ENCODE measurements at places on chromosomes 7 and 10. TPM values are rescaled to one million over a fixed set of nuclear protein-coding genes. Genes with fewer than 3 reads are reported as not detected.

Gene CRYGN
- not detected for total RNA-seq

- H3K4me3 ChIP-seq: no peak overlapping the region
- no peaks in the 10 kb centered on the region for H3K36me3 ChIP-seq
- no peak overlapping the region for H3K27ac ChIP-seq
Observed at GRCh38 chr10:117736655-117737054, 194.1 kb downstream of the EMX2 start.

- H3K36me3 ChIP-seq: no peaks in the 10 kb centered on the region
- H3K27ac ChIP-seq: no peak overlapping the region
- DNase-seq: no peak
- no peak overlapping the region for H3K4me3 ChIP-seq
Observed at GRCh38 chr7:67588631-67589030, 592.0 kb downstream of the TYW1 start.

Gene SPAM1
- not detected for total RNA-seq

GRCh38 chr10:48651293-48651692 is 33.4 kb upstream of the WDFY4 start:
- no peak overlapping the region for H3K27ac ChIP-seq
- H3K36me3 ChIP-seq: no peaks in the 10 kb centered on the region
- no peak for DNase-seq
- peaks cover 4% of the 10 kb centered on the region for H3K27me3 ChIP-seq
- no peak overlapping the region for H3K4me3 ChIP-seq
- H3K4me1 ChIP-seq: peaks cover 12% of the 10 kb centered on the region

GRCh38 chr7:78662939-78663338 is 790.5 kb downstream of the MAGI2 start:
- no peaks in the 10 kb centered on the region for H3K36me3 ChIP-seq
- no peak overlapping the region for H3K4me3 ChIP-seq
- H3K4me1 ChIP-seq: no peaks in the 10 kb centered on the region

DNA sequence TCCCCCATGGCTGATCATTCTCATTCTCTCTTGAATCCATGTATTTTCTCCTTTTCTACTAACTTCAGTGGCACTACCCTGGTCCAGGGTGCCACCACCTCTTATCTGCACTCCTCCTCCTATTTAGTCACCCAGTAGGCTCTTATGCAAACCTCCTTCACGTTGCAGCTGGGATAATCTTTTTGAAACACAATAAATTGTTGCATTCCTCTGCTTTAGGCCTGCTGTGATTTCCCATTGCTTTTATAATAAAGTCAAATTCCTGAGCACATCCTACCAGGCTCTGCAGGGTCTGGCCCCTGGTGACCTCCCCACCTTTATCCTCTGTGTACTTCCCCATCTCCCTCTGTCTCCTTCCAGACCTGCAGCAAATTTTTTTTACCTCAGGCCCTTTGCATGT is 112.7 kb upstream of the KIAA1217 start:
- H3K4me1 ChIP-seq: no peaks in the 10 kb centered on the region
- DNase-seq: no peak
- no peaks in the 10 kb centered on the region for H3K27me3 ChIP-seq
- H3K36me3 ChIP-seq: no peaks in the 10 kb centered on the region
- no peak overlapping the region for H3K27ac ChIP-seq
- H3K4me3 ChIP-seq: no peak overlapping the region

Gene LRRC18
- total RNA-seq: not detected

Gene PRSS37
- total RNA-seq: not detected

GRCh38 chr10:31888442-31888841 is 40.2 kb downstream of the ARHGAP12 start:
- H3K27ac ChIP-seq: no peak overlapping the region
- no peaks in the 10 kb centered on the region for H3K4me1 ChIP-seq
- H3K4me3 ChIP-seq: no peak overlapping the region

DNA sequence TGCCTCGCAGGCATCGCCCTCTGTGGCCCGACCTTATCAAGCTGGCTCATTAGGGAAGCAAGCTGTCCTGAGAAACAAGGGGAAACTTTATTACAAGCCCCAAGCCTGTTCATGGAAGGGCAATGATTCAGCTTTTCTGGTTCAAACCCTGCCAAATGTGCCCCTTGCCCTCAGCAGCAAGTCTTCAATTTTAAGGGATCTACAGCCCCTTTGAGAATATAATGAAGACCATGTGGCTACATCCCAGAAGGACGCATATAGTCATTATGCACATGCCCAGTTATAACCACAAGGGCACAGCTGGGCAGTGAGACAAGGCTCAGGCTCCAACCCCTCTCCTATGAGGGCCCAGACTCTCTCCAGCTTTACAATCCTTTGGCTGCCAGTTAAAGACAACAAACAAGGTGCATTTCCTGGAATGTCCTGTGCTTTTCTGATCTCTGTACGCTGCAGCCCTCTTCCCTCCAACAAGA is 56.7 kb downstream of the DDC start:
- H3K4me1 ChIP-seq: no peaks in the 10 kb centered on the region
- H3K27me3 ChIP-seq: 0 out of 2 replicates have a peak, but pooled peaks cover 8% of the 10 kb centered on the region
- DNase-seq: no peak
- H3K36me3 ChIP-seq: no peaks in the 10 kb centered on the region

DNA sequence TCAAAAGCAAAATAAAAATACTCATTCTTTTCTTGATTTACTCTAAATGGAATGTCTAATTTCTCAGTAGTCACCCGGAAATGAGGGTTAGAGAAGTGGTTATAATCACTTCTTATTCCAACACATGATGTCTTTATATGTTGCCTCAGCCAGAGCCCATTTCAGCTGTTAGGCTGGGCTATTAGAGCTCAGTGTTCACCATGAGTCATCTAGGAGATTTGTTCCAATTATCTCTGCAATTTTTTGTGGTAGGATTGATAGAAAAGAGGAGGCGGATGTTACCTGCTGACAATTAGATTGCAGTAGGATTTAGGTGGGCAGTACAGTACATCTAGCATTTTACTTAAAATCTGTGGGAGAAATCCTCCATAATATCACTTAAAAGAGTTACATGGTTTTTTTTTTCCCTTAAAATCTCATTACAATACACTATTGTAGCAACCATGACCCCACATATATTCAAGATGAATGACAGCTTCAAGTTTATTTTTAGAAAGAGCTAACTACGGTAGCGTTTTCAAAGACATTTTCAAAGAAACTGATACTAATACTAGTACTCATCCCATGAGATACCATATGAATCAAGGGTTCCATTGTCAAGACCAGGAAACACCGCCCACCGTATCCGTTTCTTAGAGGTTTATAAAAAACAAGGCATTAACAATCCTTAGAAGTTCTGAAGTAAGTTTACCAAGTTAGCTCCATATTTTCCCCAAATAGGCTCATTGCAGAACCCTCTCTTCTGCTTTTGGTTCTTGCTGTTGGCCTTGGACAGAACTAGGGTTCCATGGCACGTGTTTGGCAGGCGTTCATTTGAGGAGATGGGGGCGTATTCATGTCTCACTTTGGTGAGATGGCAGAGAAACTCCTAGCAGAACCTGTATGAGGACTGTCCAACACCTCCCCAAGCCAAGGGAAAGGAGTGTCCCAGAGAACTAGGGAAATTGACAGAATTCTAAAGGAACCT is 10.4 kb downstream of the CPA2 start:
- H3K4me3 ChIP-seq: no peak overlapping the region
- no peak for DNase-seq
- H3K27ac ChIP-seq: no peak overlapping the region

GRCh38 chr10:42476101-42476500 is 162.3 kb downstream of the ZNF33B start:
- H3K27me3 ChIP-seq: no peaks in the 10 kb centered on the region
- peaks cover 25% of the 10 kb centered on the region for H3K36me3 ChIP-seq
- H3K4me1 ChIP-seq: peaks cover 11% of the 10 kb centered on the region
- H3K4me3 ChIP-seq: peak overlapping the region; percentile 75
- no peak for DNase-seq
- peak overlapping the region; percentile 65 for H3K27ac ChIP-seq

Gene CACNB2
- not detected for total RNA-seq

DNA sequence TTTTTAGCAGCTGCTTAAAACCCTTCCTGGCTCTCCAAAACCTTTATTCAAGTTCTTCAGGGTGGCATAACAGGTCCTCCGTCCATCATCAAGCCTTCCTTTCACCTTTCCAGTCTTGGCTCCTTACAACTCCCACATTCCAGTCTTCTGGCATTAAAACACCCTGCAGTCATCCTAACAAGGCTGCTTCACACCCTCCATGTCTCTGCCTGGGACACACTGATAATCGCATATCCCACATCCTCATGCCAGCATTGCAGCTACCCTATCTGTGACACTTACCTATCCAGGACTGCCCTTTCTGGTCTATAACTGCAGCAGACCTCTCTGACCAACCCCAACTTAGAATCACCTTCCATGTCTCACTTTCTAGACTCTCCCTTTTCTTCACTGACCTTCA is 2.6 kb upstream of the TLL2 start:
- H3K27ac ChIP-seq: no peak overlapping the region
- H3K36me3 ChIP-seq: peaks cover 20% of the 10 kb centered on the region
- no peak overlapping the region for H3K4me3 ChIP-seq
- no peak for DNase-seq

GRCh38 chr10:1198453-1199344 is 142.5 kb downstream of the WDR37 start:
- no peak overlapping the region for H3K4me3 ChIP-seq
- H3K27ac ChIP-seq: no peak overlapping the region
- no peak for DNase-seq
- H3K36me3 ChIP-seq: no peaks in the 10 kb centered on the region

DNA sequence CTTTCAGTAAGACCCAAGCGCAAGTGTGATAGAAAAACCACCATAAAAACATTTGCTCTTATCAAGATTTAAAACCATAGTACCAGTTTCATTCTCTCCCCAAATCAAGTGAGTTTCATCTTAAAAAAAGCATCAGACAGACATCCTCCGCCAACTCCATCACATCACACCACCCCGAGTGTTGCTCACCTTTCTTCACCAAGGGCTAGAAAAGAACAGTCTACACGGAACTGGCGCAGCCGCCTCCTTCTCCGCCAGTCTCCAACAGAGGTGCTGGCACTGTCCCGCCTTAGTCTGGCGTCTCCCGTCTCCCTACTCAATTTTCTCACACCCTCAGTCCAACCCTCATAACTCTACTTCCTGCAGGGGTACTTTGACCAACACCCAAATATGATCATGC is 46.9 kb upstream of the WIPI2 start:
- no peak overlapping the region for H3K4me3 ChIP-seq
- DNase-seq: no peak
- no peaks in the 10 kb centered on the region for H3K27me3 ChIP-seq
- no peak overlapping the region for H3K27ac ChIP-seq
- no peaks in the 10 kb centered on the region for H3K36me3 ChIP-seq

Gene GIMAP4
- total RNA-seq: not detected

- DNase-seq: no peak
- H3K4me1 ChIP-seq: no peaks in the 10 kb centered on the region
- no peaks in the 10 kb centered on the region for H3K27me3 ChIP-seq
- no peak overlapping the region for H3K27ac ChIP-seq
Observed at GRCh38 chr7:133763076-133763640, 364.0 kb upstream of the LRGUK start.

DNA sequence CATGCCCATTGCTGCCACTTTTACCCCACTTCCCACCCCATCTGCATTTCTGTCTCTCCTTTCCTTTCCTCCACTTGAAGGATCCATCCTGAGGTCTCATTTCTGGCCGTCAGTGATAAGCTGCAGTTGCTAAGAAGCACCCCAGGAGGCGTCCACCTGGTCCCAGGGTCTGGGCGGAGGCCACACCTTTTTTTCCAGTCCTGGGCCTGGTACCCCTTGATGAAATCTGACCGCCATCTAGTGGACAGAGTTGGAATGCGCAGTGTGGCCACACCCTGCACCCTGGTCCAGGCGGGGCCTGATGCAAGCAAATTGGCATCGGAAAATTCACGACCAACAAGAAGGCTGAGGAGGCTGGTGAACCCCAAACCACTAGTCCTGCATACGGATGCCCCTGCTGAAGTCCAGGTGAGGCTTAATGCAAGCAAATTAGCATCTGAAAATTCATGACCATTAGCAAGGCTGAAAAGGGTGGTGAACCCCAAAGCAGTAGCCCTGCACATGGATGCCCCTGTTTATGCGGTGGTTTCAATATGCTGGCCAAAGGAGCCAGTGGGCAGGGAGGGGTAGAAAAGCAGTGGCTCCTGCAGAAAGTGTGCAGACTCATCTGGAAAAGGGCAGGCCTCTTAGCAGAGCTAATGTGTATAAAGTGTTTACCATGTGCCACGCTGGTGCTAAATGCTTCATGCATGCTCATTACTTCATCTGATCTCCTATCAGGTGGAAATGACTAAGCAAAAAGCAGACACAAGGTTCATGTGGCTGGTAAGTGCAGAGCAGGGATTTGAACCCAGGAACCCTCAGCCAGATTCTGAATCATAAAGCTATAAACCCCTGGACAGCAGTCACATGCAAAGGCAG is 43.2 kb downstream of the GPAM start:
- no peaks in the 10 kb centered on the region for H3K36me3 ChIP-seq
- no peaks in the 10 kb centered on the region for H3K4me1 ChIP-seq
- no peak overlapping the region for H3K4me3 ChIP-seq
- no peak overlapping the region for H3K27ac ChIP-seq

Gene GNGT1
- not detected for total RNA-seq

- peaks cover 10% of the 10 kb centered on the region for H3K4me1 ChIP-seq
- no peak overlapping the region for H3K27ac ChIP-seq
- no peak for DNase-seq
- no peaks in the 10 kb centered on the region for H3K27me3 ChIP-seq
Observed at GRCh38 chr10:132397671-132398565, 918 bp downstream of the PWWP2B start.

GRCh38 chr7:1080252-1080920 is 7.5 kb upstream of the GPER1 start:
- peaks cover 10% of the 10 kb centered on the region for H3K27me3 ChIP-seq
- H3K4me3 ChIP-seq: no peak overlapping the region
- H3K4me1 ChIP-seq: peaks cover 12% of the 10 kb centered on the region
- no peak overlapping the region for H3K27ac ChIP-seq
- H3K36me3 ChIP-seq: no peaks in the 10 kb centered on the region

Gene DDC
- total RNA-seq: not detected

DNA sequence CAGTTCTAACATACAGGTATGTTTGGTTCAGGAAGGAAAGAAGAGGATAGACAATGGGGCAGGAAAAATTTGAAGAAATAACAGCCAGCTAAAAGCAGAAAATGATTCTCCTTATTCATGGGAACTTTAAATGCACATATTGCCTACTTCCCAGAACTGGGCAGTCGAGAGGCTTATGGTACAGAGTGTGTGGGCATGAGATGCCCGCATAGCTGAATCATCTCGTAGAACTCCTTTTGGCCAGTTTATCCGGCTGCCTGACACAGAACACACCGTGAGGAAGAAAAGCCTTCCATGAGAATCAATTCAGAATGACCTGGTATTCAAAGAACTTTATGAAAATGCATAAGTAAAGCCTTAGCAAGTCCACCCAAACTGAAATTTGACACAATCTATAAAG is 471.6 kb downstream of the SH2D4B start:
- H3K36me3 ChIP-seq: no peaks in the 10 kb centered on the region
- no peak for DNase-seq
- H3K27ac ChIP-seq: no peak overlapping the region
- H3K4me3 ChIP-seq: no peak overlapping the region
- H3K27me3 ChIP-seq: no peaks in the 10 kb centered on the region
